ENCODE measurements at places on chromosomes 1 and 21.

DNA sequence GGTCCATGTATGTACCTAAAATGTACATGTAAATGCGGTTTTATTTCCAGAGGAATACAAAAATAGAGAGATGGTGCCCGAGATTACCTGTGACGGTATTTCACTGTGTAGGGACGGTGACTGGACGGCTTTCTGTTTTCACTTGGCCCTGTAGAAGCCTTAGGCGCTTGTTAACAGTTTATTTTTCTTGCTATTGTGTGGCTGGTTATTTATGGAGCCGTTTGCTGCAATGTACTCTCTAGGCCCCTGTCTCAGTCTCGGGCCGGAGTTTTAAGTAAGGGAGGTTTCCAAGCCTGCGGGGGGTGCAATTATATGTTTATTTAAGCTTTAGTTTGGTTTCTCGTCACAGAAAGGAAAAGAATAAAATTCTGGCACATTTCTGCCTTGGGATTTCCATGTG, 413 bp downstream of the EFCAB7 start:
- peak; percentile 3 for DNase-seq

DNA sequence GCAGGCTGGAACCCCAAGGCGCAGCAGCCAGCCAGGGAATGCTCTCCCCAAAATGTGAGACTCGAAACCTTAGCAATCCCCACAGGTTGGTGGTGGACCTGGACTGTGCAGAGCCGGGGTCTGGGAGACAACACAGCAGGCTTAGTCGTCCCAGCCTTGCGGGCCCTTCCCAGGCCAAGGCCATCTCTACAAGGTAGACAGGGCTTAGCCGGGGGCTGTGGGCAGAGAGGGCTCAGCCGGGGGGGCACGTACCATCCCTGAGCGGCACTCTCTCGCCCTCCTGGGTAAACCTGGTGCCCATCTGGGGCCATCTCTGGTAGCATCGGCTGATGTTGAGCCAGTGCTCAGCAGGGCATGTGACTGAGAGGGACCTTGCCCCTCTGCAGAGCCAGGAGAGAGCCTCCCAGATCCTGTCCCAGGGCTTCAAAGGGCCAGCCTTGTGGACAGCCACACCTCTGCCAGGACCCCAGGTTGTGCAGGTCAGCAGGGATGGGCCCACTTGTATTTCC, 2.2 kb upstream of the ACTRT2 start:
- DNase-seq: no peak

DNA sequence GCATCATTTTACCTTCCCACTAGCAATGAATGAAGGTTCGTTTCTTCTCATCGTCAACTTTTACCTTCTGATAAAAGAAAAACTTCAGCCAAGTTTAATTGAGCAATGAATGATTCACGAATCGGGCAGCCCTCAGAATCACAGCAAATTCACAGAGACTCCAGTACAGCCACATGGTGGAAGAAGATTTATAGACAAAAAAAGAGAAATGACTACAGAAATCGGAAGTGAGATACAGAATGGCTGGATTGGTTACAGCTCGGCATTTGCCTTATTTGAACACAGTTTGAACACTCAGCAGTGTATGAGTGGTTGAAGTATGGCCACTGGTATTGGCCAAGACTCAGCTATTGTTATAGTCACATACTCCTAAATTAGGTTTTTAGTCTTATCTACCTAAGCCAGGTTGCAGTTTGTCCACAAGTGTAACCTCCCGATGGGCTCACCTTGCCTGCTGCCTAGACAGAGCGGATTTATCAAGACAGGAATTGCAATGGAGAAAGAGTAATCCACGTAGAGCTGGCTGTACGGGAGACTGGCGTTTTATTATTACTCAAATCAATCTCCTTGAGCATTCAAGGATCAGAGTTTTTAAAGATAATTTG, 15.3 kb downstream of the AK4 start:
- no peak for DNase-seq

- DNase-seq: peak; percentile 35
Measured at GRCh38 chr1:116356673-116357072, 16.4 kb upstream of the ATP1A1 start.

GRCh38 chr1:169390303-169390702, 22.3 kb downstream of the BLZF1 start:
- DNase-seq: no peak

DNA sequence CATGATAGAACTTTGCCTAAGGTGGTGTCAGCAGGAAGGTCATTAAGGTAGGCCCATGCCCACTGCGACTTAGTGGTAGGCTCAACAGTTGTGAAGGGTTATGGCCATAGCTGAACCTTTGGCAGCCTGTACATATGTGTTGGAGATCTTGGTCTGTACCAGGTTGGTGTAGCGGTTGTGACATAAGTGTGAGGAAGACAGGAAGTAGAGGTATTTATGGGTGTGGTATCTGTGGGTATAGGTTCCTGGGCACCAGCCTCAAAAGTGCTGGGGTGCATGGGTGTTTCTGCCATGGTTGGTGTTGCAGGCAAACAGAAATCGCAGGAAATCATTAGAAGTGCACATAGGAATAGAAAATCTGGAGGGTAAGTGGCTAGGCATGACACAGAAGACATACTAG, 18.6 kb upstream of the LRIF1 start:
- no peak for DNase-seq

- no peak for DNase-seq
Measured at GRCh38 chr21:43297989-43298388, 128.9 kb downstream of the SIK1 start.

DNA sequence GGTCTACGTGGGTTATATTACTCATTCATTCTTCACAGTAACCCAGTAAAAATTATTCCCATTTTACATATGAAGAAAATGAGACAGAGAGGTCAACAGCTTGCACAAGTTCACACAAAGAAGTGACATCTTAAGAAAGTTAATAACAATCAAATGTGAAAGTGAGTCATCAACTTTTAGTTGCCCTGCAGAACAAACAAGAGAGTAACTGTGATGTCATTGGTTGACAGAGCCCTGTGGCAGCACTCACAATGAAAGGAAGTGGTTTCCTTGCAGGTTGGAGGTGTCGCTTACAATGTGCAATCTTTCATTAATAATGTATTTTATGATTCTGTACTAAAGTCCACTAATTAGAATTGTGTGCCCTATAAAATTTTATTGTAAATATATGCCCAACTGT, 369.6 kb downstream of the RYR2 start:
- DNase-seq: no peak

- peak; percentile 80 for DNase-seq
Measured at GRCh38 chr1:185860311-185860710, 126.1 kb downstream of the HMCN1 start.

- DNase-seq: no peak
Measured at GRCh38 chr1:67555461-67556296, 125.5 kb upstream of the SERBP1 start.

DNA sequence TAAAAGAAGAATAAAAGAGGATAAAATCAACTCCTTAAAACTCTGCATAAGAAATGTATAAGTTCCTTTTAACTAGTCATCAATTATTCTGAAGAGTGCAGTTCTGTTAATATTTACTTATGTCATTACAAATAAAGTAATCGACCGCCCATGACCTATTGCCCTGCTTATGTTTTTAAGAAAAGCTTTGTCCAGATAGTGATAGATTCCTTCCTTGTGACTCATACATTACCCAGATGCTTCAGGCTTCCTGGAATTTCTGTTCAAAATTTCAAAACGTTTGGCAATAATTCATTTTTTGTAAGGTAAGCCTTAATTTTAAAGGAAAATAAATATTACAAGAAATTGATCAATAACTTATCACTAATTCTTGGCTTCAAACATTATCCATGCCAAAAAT, 918.2 kb upstream of the ADGRL2 start:
- DNase-seq: peak; percentile 66

DNA sequence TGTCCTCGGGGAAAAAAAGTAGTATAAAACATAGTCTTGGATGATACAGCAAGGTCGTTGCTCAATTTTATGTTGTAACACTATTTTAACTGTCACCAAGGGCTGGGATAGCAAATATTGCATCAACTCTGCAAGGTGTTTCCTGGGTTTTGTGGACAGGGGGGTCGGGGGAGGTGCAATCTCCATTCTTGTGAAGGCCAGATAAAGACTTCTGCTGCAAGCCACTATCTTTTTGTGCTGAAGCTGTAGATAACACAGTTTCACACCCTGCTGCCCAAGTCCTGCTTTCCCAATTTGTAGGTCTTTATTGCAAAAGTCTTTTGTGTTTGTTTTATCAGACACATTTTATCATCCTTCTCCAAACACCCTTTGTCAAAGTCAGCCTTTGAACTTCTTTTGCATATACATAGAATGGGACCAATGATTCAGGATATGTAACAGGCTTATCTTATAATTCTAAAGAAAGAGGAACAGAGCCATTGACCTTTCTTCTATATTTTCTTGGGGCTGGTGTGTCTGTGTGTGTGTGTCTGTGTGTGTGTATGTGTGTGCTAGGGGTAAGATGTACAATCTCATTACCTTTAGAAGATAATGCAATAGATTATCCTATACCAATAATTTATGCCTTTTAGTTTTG, 140.6 kb downstream of the RUNX1 start:
- DNase-seq: peak; percentile 46

- DNase-seq: no peak
Measured at GRCh38 chr1:212010004-212010403, 25.4 kb downstream of the INTS7 start.

GRCh38 chr1:2208309-2209239, 14.0 kb upstream of the FAAP20 start:
- peak; percentile 80 for DNase-seq

- DNase-seq: no peak
Measured at GRCh38 chr1:85189120-85189519, 11.7 kb downstream of the SYDE2 start.

DNA sequence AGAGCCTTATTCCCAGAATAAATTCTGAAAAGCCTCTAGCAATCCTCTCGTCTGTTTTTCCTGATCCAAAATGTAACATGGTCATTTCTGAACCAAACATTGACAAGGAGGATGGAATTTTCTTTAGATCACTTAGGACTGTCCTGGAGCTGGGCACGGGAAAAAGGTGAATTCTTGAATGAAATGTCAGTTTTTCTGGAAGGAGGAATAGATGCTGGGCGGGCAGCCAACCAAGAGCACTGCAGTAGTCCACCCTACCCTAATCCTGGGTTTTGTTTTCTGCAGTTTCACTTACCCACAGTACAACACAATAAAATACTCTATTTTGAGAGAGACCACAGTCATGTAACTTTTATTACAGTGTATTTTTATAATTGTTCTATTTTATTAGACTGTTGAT, 20.9 kb downstream of the RIT1 start:
- peak; percentile 23 for DNase-seq

GRCh38 chr1:200699871-200700270, 30.2 kb upstream of the DDX59 start:
- peak; percentile 77 for DNase-seq

- DNase-seq: no peak
Measured at GRCh38 chr1:35706846-35707600, 11.7 kb downstream of the C1orf216 start.

DNA sequence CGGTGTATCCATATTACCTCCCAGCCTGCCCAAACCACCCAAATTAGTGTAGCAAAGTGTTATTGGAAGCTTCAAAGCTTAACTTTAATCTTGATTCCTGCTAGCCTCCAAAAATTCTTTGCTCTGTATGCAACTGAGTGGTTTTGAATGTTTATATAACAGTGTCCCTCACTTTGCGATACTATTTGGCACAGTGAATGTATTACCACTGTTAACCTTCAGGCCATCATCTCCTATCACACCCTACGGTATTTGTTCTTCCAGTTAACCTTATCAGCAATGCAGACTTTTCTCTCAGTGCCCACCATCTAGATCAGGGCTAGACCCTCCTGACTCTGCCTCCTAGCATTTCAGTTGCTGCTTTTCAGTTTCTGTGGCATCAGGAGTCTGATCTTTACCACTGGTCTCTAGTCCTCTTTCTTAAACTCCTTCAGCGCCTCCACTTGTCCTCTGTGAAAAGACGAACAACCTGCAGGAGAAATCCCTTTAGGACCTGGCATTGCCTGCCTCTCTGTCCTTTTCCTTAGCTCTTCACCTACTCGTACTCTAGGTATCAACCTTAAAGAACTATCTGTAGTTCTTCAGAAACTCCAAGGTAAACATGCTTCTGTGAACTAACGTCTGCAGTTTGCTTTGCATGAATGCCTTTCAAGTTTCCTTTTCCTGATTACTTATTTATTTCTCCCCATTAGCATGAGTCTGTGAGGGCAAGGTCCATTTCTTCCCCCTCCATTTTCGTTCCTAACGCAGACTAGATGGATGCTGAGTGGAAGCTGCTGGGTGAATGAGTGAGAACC, 71.7 kb downstream of the SNX7 start:
- DNase-seq: no peak

- DNase-seq: no peak
Measured at GRCh38 chr1:215529571-215529970, 37.5 kb upstream of the KCTD3 start.

- no peak for DNase-seq
Measured at GRCh38 chr1:106748606-106749005, 307.9 kb upstream of the PRMT6 start.

- DNase-seq: no peak
Measured at GRCh38 chr1:41621791-41622190, 137.3 kb upstream of the EDN2 start.

DNA sequence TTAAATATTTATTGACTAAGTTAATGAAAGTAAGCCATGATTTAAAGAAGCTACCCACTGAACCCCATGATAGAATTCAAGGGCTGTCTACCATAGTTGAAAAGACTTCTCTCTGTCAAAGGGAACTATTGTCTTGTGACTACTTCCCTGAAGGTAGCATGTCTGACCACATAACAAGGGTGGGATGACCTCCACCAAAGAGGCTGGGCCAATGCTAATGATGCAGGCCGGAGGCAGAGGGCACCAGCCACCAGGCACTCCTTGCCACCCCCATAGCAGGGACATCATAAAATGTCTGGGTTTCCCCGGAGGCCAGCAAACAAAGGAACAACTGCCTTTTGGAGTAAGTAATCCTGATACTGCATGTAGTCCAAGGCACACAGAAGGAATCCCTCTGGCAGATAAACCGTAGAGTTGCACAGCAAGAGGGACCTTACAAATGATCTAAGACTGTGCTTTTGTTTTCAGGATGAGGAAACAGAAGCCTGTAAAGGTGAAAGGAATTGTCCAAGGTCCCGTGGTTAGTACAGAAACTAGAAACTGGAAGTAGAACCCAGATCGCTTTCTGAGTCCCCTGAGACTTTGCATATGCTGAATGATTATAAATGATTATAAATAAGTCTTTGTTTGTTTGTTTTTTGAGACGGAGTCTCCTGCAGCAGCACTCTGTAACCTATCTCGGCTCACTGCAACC, 33.5 kb upstream of the ITPKB start:
- no peak for DNase-seq

- no peak for DNase-seq
Measured at GRCh38 chr1:102954576-102954975, 153.7 kb downstream of the COL11A1 start.

GRCh38 chr21:33339918-33340317, 15.1 kb downstream of the IFNAR1 start:
- DNase-seq: no peak

- DNase-seq: peak; percentile 86
Measured at GRCh38 chr21:46661211-46661625, 25.7 kb downstream of the PRMT2 start.

- DNase-seq: no peak
Measured at GRCh38 chr1:235507623-235508022, 3.4 kb upstream of the B3GALNT2 start.

- no peak for DNase-seq
Measured at GRCh38 chr21:41326414-41327080, 9.9 kb downstream of the FAM3B start.

- peak; percentile 80 for DNase-seq
Measured at GRCh38 chr1:246647113-246647512, 77.1 kb upstream of the SCCPDH start.
